Activated naive CD8-positive, alpha-beta T cell treated with anti-CD3 and anti-CD28 coated beads for 36 hours (primary cell): ENCODE measurements at places on chromosomes 7 and 10.

DNA sequence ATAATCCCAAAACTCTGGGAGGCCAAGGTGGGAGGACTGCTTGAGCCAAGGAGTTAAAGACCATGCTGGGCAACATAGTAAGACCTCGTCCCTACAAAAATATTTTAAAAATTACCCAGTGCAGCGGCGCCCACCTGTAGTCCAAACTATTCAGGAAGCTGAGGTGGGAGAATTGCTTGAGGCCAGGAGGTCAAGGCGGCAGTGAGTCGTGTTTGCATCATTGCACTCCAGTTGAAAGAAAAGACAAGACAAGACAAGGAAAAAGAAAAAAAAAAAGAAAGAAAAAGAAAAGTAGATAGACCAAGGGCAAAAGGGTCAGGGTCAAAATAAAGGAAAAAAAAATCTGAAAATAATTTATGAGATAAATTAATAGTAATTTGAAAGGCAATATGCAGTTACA is 5.8 kb downstream of the ANXA7 start:
- no peak for DNase-seq

- no peak for DNase-seq
Observed at GRCh38 chr10:3682745-3683144, 102.3 kb downstream of the KLF6 start.

GRCh38 chr10:123863721-123864482 is 27.7 kb downstream of the CPXM2 start:
- no peak for DNase-seq

GRCh38 chr7:21076574-21076973 is 289.9 kb upstream of the SP8 start:
- DNase-seq: no peak

- no peak for DNase-seq
Observed at GRCh38 chr10:7561216-7561893, 105.4 kb downstream of the ITIH5 start.

- DNase-seq: no peak
Observed at GRCh38 chr7:6160191-6160623, 112.2 kb downstream of the CYTH3 start.

- peak; percentile 37 for DNase-seq
Observed at GRCh38 chr10:89861584-89862301, 160.4 kb downstream of the KIF20B start.

DNA sequence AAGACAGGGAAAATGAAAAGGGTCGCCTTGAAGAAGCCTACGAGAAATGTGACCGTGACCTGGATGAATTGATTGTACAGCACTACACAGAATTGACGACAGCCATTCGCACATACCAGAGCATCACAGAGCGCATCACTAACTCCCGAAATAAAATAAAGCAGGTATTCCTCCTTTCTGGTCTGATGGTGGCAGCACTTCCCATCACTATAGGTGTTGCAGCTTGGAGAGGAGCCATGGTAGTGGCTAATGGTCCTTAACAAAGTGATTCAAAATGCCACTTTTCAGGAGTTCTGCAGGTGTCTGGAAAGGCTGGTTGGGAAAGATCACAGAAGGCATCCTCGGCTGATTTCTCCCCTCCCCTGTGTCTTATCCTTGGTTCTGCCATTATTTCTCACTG is 22.1 kb downstream of the EXOC4 start:
- DNase-seq: no peak

DNA sequence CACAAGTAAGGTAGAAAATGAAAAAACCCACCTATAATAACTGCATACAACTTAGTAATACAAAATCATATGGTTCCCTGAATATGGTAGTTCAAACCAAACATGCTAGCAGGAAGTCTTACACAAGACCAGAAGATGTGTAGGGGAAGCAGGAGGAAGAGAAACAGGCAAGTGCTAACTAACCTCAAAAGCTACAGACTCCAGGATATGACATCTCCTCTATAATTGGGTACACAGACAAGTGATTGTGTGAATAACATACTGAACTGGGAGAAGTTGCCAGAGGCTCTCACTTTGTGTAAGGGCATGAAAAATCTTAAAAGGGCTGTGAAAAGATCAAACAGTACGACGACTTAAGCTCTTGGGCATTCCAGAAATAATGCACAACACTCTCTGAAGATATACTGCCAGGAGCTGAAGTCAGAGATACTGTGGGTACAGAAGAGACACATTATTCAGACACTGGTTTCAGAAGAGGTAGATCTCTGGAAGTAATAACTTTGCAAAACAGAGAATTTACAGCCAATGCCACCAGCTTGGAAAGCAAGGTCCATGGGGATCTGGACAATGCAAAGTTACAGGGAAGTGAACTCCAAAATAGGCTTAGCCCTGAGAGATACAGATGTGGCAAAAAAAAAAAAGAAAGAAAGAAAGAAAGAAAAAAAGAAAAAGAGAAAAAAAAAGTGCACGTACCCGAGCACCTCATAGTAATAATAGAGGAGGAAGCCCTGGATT is 767.2 kb downstream of the TNS3 start:
- no peak for DNase-seq

GRCh38 chr7:16905300-16906044 is 23.7 kb upstream of the AGR3 start:
- no peak for DNase-seq

GRCh38 chr7:134480202-134480601 is 21.3 kb upstream of the AKR1B1 start:
- no peak for DNase-seq

- DNase-seq: peak; percentile 95
Observed at GRCh38 chr7:604001-604883, 84.6 kb upstream of the PDGFA start.

DNA sequence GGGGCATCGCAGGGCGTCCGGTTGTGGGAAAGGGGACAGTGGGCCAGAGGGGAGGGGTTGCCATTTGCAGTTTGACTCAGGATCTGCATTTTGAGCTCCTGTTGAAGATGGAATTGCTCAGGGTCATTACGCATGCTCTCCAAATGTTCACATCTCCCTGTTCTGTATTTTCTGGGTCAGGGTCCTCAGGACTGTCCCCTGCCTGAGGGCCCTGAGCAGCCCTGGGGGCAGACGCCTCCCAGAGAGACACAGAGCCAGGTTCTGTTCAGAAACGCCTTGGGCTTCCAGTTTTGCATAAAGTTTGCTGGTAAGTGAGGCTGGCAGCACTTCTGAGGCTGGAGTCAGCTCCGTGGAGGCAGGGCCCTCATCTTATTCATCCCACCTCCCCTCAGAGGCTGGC is 34.1 kb upstream of the NUB1 start:
- DNase-seq: no peak

- no peak for DNase-seq
Observed at GRCh38 chr7:69147631-69148030, 450.6 kb upstream of the AUTS2 start.

DNA sequence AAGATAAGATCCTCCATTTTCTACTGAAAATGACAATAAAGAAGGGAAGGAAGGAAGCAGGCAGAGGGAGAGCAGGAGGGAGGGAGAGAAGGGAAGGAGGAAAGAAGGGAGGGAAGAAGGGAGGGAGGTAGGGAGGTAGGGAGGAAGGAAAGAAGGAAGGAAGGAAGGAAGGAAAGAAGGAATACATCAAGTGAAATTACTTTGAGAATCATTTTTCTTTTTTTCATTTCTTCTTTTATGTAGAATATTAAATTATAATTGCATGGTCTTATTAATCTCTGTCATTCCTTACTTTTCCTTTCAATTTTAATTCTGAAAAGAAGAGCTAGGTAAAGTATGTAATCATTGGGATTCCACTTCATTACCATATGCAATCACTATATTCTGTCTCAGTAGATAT is 97.8 kb downstream of the PLXDC2 start:
- no peak for DNase-seq

DNA sequence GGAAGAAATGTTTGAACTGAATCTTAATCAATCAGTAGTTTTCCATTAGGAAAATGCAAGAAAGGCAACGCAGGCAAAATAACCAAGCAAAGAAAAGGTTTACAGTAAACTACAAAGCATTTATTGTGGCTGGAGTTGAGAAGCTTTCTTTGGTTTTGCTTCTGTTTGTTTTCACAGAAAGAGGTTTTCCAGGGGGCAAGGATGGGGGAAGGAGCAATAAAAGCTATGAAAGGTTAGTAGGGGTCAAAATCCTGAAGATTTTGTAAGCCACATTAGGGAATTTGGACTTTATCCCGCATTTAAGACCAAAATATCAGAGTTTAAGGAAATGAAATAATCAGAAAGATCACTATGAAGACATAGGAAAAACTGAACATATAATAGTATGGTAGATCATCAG is 51.1 kb downstream of the NT5C2 start:
- no peak for DNase-seq

DNA sequence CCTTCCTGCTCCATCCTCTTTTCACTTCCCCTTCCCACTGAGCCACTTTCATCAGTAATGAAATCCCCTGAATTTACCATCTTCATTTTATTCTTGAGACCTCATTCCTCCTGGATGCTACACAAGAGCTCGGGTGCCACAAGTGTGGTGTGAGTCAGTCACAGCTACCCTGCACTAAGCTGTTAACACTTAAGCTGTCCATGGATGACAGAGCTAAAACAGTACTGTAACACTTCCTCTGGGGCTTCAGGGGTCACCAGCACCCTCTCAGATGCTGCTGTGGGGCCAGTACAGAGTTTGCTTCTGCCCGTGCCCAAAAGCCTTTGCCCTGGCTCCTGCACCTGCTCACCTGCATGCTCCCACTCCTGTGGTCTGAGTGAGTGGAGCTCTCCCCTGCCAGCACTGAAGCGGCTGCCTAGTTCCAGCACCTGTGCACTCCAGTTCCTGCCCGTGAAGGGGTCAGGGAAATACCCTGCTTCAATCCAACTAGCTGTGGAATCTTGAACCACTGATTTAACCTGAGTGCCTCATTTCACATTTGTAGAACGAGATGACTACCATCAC is 71.9 kb downstream of the POT1 start:
- DNase-seq: no peak

DNA sequence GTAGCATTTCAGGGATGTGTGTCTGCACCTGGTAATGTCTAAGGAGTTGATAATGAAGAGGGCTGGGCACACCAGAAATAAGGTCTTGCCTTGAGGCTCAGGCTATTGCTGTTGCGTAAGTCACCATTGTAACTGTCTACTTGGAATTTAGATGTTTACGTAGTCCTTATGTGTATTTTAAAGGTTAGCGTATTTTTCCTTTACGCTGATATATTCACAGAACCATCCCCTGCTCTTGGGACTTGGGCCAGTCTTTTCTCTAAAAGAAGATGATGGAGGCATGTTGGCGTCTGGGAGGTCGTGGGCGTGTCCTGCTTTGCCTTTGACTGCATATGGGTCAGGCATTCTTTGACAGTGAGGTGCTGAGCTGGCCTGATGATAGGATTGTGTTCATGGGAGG is 14.7 kb downstream of the WDR37 start:
- no peak for DNase-seq

DNA sequence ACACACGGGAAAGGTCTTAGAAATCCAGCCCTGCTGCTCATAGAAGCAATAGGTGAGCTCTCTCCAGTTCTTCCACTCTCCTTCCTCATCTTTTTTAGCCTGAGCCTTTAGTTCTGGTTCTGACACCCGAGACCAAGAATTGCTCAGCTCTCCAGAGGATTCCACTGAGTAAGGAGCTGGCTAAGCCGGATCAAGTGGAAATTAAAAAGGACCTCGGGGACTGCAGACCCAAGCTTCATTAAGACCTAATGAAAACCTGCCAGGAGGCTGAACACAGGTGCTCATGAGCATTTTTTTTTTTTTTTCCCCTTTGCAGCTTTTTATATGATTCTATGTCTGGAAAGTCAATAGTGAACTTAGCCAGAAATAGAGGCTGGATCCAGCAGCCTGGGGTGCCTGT is 1176.0 kb upstream of the AUTS2 start:
- DNase-seq: no peak
